ENCODE measurements at places on chromosomes 1 and 21.

DNA sequence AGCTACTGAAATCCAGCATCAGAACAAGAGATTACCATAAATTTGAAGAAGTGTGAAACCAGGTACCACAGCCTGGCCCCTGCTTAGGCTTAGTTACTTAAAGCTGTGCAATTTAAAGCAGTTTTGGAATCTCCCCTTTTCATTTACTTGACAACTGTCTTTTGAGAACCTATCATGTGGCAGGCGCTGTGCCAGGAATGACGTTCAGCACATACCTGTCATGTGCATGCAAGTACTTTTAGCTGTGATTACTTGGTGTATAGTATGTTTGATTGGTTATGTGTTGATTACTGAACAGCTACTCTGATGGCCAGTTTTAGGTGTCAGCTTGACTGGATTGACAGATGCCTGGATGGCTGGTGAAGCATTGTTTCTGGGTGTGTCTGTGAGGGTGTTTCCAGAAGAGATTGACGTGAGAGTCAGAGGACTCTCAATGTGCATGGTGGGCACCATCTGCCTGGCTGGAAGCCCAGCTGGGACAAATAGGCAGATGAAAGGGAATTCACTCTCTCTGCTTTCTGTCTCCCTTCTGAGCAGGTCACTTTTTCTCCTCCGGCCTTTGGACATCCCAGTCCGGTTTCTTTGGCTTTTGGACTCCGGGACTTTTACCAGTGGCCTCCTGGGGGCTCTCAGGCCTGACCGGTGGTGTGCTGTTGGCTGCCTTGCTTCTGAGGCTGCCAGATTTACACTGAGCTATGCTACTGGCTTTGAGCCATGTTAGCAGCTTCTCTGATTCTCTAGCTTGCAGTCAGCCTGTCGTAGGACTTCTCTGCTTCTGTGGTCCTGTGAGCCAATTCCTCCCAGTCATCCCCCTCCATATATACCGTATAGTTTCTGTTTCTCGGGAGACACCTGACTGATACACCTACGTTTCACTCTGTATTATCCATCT is 178.0 kb downstream of the RYR2 start:
- no peak for DNase-seq

DNA sequence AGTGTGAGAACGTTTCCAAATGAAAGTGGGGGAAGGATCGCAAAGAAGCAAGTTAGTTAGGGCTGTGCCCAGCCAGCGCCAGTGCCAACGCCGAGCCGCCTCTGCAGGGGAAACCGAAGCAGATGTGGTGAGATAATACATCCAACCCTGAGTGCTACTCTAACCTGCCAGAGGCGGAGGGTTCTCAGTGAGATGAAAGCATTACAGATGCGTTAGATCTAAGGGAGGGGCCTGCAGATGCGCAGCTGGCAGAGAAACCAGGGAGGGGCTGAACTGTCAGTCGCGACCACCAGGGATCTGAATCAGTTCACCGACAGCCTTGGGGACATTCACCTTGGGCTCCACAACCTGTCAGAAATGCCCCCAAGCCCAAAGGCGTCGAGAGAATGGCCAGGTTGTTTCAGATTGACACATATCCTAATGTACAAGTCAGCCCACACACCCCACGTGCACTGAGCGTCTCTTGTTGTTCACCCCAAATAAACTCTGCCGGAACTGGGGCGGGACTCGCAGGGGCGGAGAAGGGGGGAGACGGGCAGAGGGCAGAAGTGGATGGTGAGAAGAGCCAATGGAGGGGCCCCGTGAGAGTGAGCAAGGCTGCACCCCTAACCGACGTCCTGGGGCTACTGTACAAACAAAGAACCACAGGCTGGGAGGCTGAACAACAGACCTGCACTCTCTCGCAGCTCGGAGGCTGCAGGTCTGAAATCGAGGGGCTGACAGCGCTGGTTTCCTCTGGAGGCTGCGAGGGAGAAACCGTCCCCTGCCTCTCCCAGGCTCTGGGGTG is 8.7 kb upstream of the UMODL1 start:
- DNase-seq = no peak

DNA sequence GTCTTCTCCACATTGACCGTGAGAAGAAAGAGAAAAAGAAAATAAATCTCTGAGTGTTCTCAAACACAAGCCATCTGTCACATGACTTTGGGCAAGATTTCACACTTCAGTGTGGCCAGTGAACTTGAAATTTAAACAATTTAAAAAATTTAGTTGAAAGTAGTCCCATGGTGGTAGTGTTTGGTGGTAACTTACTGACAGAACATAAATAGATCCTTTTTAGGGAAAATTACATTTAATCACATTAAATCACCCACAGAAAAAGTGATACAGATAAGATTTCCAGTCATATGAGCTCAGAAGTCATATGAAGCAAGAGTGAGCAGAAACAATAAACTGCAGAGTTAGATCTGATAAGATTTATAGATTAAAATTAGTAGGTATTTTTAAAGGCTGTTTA is 31.9 kb upstream of the SGIP1 start:
- no peak for DNase-seq

DNA sequence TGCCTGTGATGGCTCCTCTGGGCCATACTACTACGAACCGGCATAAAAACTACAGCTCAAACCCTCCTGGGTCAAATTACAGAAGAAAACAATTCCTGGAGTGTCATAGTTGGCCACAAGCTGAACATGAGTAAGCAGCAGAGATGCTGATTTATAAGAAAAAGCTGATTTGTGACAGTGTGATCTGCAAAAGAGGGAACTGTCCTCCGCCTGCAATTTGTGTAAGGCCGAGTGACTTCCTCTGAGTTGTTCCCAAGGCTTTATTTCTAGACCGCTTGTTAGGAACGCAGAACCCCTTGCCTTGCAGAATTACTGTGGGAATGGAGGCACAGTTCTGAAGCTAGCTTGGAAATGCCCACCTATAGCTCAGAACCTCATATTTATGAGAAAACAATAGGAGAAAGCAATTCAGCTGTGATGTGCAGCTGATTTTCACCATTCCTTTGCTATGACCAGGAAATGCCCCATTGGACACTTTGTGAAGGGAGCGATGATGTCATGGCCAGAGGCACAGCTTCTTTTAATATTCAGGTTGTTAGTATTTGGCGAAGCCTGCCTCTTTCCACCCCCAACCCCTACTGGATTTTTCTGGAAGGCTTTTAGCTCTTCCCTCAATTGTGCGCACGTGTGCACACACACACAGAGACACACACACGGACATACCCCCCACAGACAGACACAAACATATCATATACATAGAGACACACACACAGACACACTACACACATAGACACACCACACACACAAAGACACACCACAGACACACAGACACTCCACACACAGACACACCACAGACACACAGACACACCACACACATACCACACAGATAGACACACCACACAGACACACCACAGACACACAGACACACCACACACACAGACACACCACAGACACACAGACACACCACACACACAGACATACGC is 47.6 kb downstream of the IER5 start:
- DNase-seq = peak; percentile 67

DNA sequence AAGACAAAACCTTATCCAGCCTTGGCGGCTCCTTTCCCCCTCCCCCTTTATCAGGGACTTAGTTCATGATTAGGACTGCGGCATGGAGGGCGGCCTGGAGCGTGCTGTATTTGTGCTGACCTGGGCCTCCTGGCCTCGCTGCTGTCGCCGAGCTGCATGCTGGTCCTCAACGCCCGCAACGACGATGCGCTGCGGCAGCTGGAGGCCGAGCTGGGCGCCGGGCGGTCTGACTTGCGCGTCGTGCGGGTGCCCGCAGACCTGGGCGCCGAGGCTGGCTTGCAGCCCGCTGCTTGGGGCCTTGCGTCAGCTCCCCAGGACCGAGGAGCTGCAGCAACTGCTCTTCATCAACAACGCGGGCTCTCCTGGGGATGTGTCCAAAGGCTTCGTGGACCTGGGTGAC is 70.9 kb downstream of the TM2D1 start:
- DNase-seq = no peak

DNA sequence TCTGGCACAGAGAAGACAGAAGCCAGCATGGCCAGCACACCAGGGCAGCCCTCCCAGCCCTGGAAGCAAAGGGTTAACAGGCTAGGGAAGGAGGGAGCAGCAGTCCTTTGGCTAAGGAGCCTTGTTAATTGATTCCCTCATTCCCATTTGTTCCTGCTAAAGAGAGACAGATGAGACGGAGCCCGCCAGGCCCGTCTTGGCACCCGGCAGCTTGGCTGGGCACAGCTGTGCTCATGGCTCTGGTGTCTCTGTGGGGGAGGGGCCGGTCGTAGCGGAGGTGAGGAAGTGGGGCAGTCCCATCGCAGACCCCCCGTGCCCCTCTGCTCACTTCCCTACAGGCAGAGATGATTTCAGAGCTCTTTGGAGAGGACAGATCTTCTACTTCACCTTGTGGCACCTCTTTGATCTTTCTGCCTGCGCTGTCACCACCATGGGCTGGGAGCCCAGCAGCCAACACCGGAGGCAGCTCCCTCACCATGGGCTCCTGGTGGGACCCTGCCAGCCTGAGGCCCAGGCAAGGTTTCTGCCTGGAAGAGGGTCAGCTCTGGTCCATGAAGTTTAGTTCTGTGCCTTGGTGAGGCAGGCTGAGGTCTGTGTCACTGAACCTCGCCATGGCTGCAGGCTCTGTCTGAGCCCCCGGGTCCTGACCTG is 38.0 kb downstream of the FOXO6 start:
- no peak for DNase-seq

DNA sequence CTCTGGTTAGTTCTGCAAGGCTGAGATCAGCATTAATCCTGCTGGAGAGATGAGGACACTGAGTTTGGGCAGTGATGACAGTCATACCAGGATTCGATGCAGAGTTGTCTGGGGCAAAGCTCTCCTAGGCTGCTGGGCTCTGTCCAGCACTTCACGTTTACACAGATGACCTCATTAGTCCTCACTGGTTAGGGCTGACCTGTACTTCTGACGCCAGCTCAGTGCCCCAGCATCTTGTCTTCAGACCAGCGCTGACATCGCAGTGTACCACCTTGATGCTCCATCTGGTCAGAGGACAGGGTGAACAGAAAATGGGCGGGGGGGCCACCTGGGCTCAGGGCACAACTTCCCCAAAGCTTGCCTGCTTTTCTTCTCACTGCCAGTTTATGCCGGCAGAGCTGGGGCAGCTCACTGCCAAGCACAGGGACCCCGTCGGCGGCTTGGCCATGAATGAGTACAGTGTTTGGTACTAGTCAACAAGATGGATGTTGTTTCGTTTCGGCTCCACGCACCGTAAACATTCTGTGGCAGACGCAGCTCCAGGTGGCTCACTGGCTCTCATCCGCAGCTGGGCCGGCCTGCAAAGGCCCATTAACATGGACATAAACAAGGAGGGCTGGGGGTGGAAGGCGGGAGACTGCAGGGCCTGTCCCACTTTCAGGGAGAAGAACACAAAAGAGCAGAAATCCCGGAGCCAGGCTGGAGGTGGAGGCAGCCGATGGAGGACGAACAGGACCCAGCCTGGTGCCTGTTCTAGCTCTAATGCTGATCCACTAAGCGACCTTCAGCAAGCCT is 118.7 kb downstream of the GLIS1 start:
- no peak for DNase-seq

Data from A549 (cell line).